HFFc6 (cell line): ENCODE measurements at places on chromosomes 4 and X. TPM values are rescaled to one million over a fixed set of nuclear protein-coding genes. Genes with fewer than 3 reads are reported as not detected.
A peak's percentile ranks its signal among the peaks of the same experiment; 100 is the strongest.

GRCh38 chr4:8258552-8259212 is 10.9 kb upstream of the HTRA3 start:
- no peaks in the 10 kb centered on the region for H3K36me3 ChIP-seq
- DNase-seq, result no peak
- H3K27me3 ChIP-seq, result peaks cover 21% of the 10 kb centered on the region
- H3K4me1 ChIP-seq, result peaks cover 18% of the 10 kb centered on the region
- no peak overlapping the region for H3K4me3 ChIP-seq

- peak overlapping the region; percentile 3; the same call in 1 of the 2 replicates for H3K27ac ChIP-seq
- no peaks in the 10 kb centered on the region; the same call in 1 of the 2 replicates for H3K27me3 ChIP-seq
- H3K4me3 ChIP-seq, result no peak overlapping the region
These were observed 6.8 kb downstream of the ANXA3 start for GRCh38 chr4:78558410-78558809.

DNA sequence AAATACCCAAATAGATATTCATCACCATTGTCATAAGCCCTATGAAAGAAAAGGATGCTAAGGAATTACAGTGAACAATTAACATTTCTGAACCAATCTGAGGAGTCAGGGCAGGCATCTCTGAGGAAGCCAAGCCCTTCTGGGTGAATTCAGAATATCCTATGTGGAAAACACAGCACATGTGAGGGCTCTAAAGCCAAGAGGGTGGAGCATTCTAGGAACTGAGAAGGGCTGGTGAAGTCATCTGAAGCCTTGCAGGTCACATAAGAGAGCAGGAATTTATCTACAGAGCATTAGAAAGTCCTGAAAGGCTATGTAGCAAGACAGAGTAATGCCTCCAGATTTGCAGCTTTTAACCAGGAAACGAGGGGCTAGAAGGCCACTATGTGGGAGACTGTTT is 195.7 kb downstream of the SPATA18 start:
- H3K4me3 ChIP-seq, result no peak overlapping the region
- H3K4me1 ChIP-seq, result no peaks in the 10 kb centered on the region
- H3K27me3 ChIP-seq, result peaks cover 3% of the 10 kb centered on the region
- no peak overlapping the region for H3K27ac ChIP-seq
- H3K36me3 ChIP-seq, result no peaks in the 10 kb centered on the region

- DNase-seq, result no peak
- no peaks in the 10 kb centered on the region for H3K36me3 ChIP-seq
- no peak overlapping the region for H3K4me3 ChIP-seq
- no peaks in the 10 kb centered on the region for H3K4me1 ChIP-seq
These were observed 102.6 kb downstream of the IL1RAPL2 start for GRCh38 chrX:104668550-104668949.

The GAR1 gene
- 20.6 to 31.2 TPM (median 26.7 TPM) in 3 replicates for total RNA-seq

DNA sequence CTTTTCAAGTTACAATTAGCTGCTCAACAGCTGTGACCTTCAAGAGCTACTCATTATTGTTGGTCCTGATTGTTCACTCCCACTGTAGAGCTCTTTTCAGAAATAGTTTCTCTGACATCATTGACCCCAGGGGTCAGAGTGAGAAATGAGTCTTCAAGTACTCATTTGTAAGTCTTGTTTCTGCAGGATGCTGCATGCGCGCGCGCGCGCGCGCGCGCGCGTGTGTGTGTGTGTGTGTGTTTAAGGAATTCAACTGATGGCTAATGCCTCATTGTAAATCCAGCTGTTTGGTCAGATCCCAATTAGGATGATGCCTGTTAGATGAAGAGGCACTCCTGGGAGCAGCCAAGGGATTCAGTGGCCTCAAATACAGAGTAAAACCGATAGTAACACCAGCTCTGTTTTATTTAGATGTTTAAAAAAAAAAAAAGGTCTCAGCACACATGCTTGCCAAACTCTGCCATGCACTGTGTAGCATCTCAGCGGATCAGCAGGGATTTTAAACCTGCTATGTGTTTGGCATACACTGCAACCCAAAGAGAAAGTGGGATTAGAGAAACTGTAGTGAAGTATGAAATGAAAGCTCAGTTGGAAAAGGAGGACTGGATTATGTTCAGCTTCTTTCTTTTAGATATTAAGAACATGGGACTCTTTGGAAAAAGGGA is 332.3 kb downstream of the ADGRL3 start:
- H3K36me3 ChIP-seq, result no peaks in the 10 kb centered on the region; the same call in 1 of the 2 replicates
- DNase-seq, result no peak
- H3K4me3 ChIP-seq, result no peak overlapping the region
- H3K27ac ChIP-seq, result no peak overlapping the region

- no peak overlapping the region for H3K4me3 ChIP-seq
- H3K27me3 ChIP-seq, result no peaks in the 10 kb centered on the region
- peaks cover 19% of the 10 kb centered on the region for H3K4me1 ChIP-seq
- 0 out of 2 replicates have a peak, but pooled peaks cover 4% of the 10 kb centered on the region for H3K36me3 ChIP-seq
These were observed 17.8 kb upstream of the EDNRA start for GRCh38 chr4:147463065-147463464.

DNA sequence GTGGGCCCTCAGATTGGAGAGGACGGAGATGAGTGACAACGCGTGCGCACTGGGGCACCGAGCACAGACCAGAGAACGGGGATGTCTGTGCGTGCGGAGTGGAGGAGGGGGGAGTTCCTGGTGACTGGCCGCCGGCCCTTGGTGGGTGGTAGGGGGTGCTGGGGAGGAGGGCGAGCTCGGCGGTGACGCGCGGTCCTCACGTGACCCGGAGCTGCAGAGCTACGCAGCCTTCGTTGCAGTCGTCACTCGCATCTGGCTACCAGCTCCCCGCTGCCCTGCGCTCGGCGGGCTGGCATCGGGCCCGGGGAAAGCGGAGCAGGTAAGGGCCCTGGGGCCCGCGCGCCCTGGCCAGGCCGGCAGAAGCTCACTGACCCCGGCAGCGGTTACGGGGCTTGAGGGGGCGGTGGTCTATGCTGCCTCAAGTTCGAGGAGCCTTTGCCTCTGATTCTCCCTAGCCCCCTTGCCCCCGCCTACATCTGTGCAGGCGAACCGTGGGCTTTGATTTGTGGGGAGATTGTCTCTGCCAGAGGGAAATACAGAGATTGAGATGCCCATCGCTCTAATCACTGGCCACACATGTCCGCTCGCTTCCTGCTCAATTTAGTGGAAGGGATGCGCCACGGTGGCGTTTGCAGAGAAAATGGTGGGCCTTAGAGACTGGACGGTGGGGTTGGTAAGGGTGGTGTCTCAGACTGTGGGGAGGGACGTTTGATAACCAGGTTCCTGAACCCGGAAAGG is at the start of gene ARMCX4:
TSS of gene ARMCX4 (plus strand) at position 245 of the 738 bp plus-strand sequence. CDS start 3,134 bp downstream, outside the sequence.
- peaks cover 10% of the 10 kb centered on the region for H3K4me1 ChIP-seq
- peak within 1 kb of the TSS; percentile 98 for H3K4me3 ChIP-seq
- peaks cover 3% of the 10 kb centered on the region; the same call in 1 of the 2 replicates for H3K27me3 ChIP-seq
- DNase-seq, result peak; percentile 35
- peak within 1 kb of the TSS; percentile 95 for H3K27ac ChIP-seq

DNA sequence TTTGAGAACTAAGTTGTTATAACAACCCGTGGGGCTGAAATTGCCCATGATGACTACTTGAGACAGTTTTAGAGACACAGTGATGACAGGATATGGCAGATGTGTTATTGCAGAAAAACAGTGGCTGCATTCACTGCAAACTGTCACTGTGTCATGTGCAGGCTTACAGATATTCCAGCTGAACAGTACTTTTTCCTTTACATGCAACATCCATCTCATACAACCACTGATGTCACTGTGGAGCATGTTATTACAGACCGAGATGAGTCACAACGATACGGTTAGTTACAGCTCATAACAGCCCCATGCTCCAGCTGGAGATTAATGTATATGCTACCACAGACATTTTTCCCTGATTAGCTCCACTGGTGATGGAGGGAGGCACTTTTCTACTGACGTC is 207.4 kb downstream of the TMA16 start:
- H3K4me1 ChIP-seq, result peaks cover 42% of the 10 kb centered on the region; the same call in 1 of the 2 replicates
- H3K27ac ChIP-seq, result peak overlapping the region; percentile 61
- H3K36me3 ChIP-seq, result peaks cover under 1% of the 10 kb centered on the region; the same call in 1 of the 2 replicates
- H3K4me3 ChIP-seq, result no peak overlapping the region
- peak; percentile 60 for DNase-seq

GRCh38 chrX:72131317-72132294 is at the start of gene RTL5:
TSS of gene RTL5 (minus strand) at chrX:72131915.
- peak within 1 kb of the TSS; percentile 84 for H3K4me3 ChIP-seq
- H3K27ac ChIP-seq, result no peak within 1 kb of the TSS
- H3K27me3 ChIP-seq, result peaks cover 8% of the 10 kb centered on the region; the same call in 1 of the 2 replicates
- DNase-seq, result peak; percentile 85
- H3K4me1 ChIP-seq, result peaks cover 10% of the 10 kb centered on the region
- no peaks in the 10 kb centered on the region for H3K36me3 ChIP-seq

DNA sequence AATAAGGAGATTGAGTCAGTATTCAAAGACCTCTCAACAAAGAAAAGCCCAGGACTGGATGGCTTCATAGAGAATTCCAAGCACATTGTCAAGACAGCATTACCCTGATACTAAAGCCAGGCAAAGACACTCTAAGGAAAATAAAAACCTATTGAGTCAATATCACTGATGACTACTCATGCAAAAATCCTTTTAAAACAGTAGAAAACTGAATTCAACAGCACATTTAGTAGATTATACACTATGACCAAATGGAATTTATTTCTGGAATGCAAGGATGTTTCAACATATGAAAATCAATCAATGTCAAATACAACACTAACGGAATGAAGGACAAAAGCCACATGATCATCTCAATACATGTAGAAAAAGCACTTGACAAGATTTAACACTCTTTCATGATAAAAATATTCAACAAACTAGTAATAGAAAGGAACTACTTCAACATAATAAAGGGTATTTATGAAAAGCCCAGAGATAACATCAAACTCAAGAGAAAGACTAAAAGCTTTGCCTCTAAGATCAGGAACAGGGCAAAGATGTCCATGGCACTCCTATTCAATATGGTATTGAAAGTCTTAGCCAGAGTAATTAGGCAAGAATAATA is 633.3 kb downstream of the ANKRD50 start:
- DNase-seq, result peak; percentile 15
- H3K27me3 ChIP-seq, result no peaks in the 10 kb centered on the region
- peaks cover 15% of the 10 kb centered on the region for H3K36me3 ChIP-seq
- H3K4me3 ChIP-seq, result no peak overlapping the region
- H3K27ac ChIP-seq, result no peak overlapping the region
- peaks cover 8% of the 10 kb centered on the region for H3K4me1 ChIP-seq

- peaks cover 57% of the 10 kb centered on the region for H3K4me1 ChIP-seq
- peaks cover 2% of the 10 kb centered on the region; the same call in 1 of the 2 replicates for H3K27me3 ChIP-seq
- no peak for DNase-seq
- no peak overlapping the region for H3K4me3 ChIP-seq
These were observed 4.6 kb downstream of the MPP1 start for GRCh38 chrX:154800478-154801210.

GRCh38 chrX:3815896-3816664 is 102.6 kb upstream of the PRKX start:
- no peaks in the 10 kb centered on the region for H3K27me3 ChIP-seq
- DNase-seq, result peak; percentile 9
- H3K36me3 ChIP-seq, result peaks cover 6% of the 10 kb centered on the region; the same call in 1 of the 2 replicates
- peak overlapping the region; percentile 77 for H3K4me3 ChIP-seq
- peak overlapping the region; percentile 80 for H3K27ac ChIP-seq
- H3K4me1 ChIP-seq, result peaks cover 30% of the 10 kb centered on the region

The FAAH2 gene
- 0.11 TPM in 1 of 3 replicates, not detected in the others for total RNA-seq

The GABRG1 gene
- total RNA-seq, result not detected in 3 replicates

The MGST2 gene
- 6.0 and 9.8 TPM in 2 replicates for total RNA-seq

The BTC gene
- not detected in 3 replicates for total RNA-seq

The SLC6A8 gene
- 14.0 to 31.8 TPM (median 30.2 TPM) in 3 replicates for total RNA-seq

GRCh38 chrX:12962041-12962504 is 12.8 kb upstream of the TMSB4X start:
- no peak overlapping the region; the same call in 1 of the 2 replicates for H3K27ac ChIP-seq
- peaks cover 29% of the 10 kb centered on the region for H3K4me1 ChIP-seq

GRCh38 chrX:13092455-13092941 is 48.1 kb upstream of the FAM9C start:
- no peak overlapping the region for H3K27ac ChIP-seq
- H3K4me1 ChIP-seq, result peaks cover 15% of the 10 kb centered on the region; the same call in 1 of the 2 replicates
- no peaks in the 10 kb centered on the region; the same call in 1 of the 2 replicates for H3K27me3 ChIP-seq
- no peaks in the 10 kb centered on the region for H3K36me3 ChIP-seq

DNA sequence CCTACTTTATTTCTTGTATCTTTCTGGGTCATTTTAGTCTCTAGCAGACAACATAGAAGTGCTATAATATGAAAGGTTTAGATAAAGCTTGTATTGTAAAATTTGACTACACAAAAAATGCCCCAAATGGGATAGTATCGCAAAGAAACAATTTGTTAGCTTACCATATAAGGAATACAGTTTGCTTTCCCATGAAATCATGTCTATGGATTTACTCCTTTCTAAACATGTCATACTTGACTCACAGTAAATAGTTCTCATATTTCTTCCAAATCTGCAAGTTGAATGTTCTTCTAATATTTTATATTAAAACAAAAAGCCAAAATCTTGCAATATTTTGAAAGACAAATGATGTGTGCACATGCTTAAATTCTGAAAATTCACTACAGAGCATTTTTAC is 103.9 kb downstream of the PPA2 start:
- no peak overlapping the region for H3K4me3 ChIP-seq
- DNase-seq, result no peak
- no peaks in the 10 kb centered on the region for H3K27me3 ChIP-seq
- peaks cover 6% of the 10 kb centered on the region; the same call in 1 of the 2 replicates for H3K4me1 ChIP-seq
- peaks cover 33% of the 10 kb centered on the region for H3K36me3 ChIP-seq
